Hippocampal formation (tissue), 2 donors: ENCODE measurements at places on chromosomes 16 and 17.

DNA sequence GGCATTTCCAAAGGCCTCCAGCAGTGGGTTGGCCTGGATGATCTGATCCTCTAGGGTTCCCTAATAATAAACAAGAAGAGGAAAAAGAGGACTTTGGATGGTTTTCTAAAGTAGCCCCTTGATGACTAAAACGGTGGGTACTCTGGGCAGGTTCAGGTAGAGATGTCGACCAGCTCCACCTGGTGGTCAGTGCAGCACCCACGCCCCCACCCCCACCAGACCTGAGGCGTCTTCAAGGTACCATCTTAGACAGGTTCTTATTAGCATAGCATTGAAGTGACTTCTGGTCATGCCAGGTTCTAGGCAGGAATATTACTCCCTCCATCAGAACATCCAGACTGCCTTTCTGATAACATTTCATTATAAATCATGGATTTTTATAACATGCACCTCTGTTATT lies 15.0 kb downstream of the MYH13 start:
- no peak for DNase-seq

- no peak for DNase-seq
These were observed 91.6 kb downstream of the XYLT1 start for GRCh38 chr16:17379121-17379571.

DNA sequence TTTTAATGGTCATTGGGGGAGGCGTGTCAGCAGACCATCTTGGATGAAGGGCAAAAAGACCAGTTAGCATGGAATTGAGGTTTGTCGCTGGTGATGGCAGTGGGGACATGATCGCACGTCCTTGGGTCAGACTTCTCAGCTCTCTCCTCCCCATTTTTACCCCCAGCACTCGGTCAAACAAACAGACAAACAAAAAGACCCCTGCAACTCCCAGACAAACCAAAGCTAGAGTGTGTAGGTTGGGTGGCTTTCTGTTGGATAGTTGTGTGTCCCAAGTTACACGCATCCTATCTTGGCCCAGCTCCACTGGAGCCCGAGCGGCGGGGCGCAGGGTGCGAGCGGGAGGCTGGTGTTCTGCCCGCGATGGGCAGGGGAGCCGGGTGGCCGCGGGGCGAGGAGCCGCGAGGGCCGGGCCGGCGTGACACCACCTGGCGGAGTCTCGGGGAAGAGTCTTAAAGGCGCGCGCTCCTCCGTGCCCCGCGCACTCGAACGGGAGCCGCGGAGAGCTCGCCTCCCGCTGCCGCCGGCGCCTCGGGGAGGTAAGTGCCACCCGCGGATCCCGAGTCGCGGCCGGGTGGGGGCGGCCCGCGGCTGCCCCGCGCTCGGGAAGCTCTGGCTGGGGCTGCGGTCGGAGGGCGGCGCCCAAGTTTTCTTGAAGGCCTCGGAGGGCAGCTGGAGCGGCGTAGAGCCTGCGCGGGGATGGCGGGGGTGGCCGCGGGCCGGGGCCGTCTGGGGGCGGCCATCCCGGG lies 18.5 kb upstream of the NTN1 start:
- DNase-seq: no peak

- no peak for DNase-seq
These were observed 15.2 kb downstream of the ZFHX3 start for GRCh38 chr16:73032541-73033270.

DNA sequence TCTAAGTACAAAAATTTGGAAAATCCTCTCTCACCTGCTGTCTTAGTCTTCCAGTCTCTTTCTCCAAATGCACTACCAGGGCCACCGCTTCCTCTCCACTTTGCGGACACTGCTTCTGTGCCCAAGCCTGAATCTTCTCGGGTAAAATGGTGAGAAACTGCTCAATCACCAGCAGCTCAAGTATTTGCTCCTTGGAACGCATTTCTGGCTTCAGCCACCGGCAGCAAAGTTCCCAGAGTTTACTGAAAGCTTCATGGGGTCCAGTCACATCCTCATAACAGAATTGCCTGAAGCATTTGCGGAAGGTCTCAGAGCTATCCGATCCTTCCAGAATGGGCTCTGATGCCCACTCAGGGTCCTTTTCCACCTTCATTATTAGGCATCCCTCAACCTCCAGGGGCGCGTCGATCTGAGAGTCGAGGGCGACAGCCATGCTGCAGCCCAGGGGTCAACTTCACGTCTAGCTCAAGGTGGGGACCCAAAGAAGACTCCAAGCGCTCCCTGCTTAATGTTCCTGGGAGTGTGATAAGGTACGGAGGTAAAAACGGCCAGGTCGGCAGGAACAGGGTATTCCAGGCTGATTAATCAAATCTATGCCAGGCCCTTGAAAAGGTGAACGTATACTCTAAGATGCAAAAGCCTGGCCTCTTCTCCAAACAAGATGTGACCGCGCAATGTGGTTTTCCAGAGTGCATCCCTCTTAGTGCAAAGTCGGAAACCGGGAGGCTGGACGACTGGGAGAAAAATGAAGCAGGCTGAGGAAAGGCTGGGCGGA lies 763 bp downstream of the ZKSCAN2 start:
- no peak for DNase-seq
